Right lobe of liver (tissue), 6 donors: ENCODE measurements at places on chromosomes 2 and 18. TPM values are rescaled to one million over a fixed set of nuclear protein-coding genes. Genes with fewer than 3 reads are reported as not detected.

The CYP27A1 gene
- 346 TPM for total RNA-seq

The GCG gene
- total RNA-seq, result not detected

The MYO5B gene
- total RNA-seq, result 16.1 TPM

The CHRNA1 gene
- total RNA-seq, result not detected

DNA sequence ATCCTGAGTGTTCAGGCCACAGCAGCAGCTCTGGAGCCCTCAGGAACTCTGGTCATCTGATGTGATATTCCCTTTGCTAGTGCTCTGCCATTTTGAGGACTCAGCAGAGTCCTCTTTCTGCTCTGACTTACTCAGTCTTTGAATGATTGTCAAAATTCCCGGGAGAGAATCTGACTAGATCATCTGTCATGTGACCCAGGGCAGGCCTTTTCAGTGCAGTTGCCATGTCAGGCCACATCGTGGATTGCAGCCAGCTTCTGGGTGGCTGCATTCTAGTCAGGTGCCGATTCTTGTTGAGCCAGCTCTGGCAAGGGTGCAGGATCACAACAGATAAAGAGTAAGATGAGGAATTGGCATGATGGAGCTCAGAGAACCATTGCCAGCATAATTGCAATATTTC, 795.6 kb downstream of the CPS1 start:
- no peak for DNase-seq

DNA sequence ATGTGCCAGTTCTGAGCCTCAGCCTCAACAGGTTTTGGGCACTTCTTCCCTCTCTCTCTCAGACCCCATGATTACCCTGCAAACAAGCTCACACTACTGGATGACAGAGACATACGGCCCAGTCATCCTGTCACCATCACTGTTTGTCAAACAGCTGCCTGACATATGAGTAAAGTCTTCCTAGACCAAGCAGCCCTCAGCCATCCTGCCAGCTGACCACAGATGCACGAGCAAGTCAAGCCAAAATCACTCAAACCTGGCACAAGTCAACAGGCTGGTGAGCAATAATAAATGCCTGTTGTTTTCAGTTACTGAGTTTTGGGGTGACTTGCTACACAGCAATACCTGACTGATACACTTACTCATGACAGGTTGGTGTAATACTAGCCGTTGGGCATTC, 75.5 kb upstream of the KLF7 start:
- DNase-seq, result no peak

- no peak for DNase-seq
Measured at GRCh38 chr2:217363470-217363869, 503.6 kb upstream of the TNP1 start.
